ENCODE measurements at places on chromosomes 4 and X.

DNA sequence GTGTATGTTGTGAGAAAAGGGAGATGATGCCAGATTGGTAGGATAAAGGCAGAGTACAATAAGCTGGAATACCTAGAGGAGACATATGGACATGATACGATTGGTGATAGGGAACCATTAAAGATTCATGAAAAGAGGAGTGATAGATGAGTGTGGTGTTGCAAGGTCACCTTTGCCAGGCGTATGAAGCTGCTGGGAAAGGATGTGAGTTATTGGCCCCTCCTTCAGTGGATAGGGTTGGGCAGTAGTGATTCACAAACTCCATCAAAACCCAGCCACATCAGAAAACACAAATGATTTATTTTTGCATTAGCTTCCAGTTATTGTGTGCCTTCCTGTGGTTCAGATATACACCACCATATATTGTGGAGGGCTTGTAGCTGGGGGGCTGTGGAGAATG lies 34.3 kb downstream of the TMEM164 start:
- no peak for DNase-seq

- DNase-seq, result no peak
These were observed 73.2 kb upstream of the MXD4 start for GRCh38 chr4:2334826-2335728.

- no peak for DNase-seq
These were observed 13.4 kb upstream of the TNIP3 start for GRCh38 chr4:121177246-121178137.

GRCh38 chr4:11805842-11806241 lies 377.1 kb upstream of the HS3ST1 start:
- no peak for DNase-seq

- DNase-seq, result no peak
These were observed 28.7 kb downstream of the SAT1 start for GRCh38 chrX:23811656-23812055.

Measured in GM13977 (cell line).